IMR-90 (cell line): ENCODE measurements at places on chromosomes 16 and 17. TPM values are rescaled to one million over a fixed set of nuclear protein-coding genes. Genes with fewer than 3 reads are reported as not detected.
A peak's percentile ranks its signal among the peaks of the same experiment; 100 is the strongest.

GRCh38 chr16:89443727-89444084 is 46.7 kb downstream of the ANKRD11 start:
- no peak for DNase-seq
- peak overlapping the region; percentile 10; the same call in 1 of the 2 replicates for H3K27ac ChIP-seq
- no peaks in the 10 kb centered on the region for H3K27me3 ChIP-seq
- no peak overlapping the region for H3K4me3 ChIP-seq
- H3K4me1 ChIP-seq, result peaks cover 53% of the 10 kb centered on the region
- peaks cover 5% of the 10 kb centered on the region; the same call in 1 of the 2 replicates for H3K36me3 ChIP-seq

DNA sequence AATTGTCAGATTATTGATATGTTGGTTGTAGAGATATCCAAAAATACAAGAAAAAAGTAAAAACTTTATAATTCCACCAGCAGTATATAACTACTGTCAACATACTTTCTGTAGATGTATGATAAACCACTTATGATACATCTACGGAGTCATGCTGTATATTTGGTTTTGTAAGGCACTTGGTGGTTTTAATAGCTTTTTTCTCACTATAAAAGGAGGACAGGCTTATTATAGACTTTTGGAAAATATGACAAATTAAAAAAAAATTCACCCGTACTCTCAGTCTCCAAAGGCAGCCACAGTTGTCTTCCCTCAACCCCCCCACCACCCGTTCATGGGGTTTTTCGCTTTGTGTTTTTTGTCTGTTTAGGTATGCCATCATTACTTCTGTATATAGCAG is 14.8 kb downstream of the RAI1 start:
- H3K36me3 ChIP-seq, result no peaks in the 10 kb centered on the region
- no peak overlapping the region for H3K4me3 ChIP-seq
- DNase-seq, result no peak
- H3K27ac ChIP-seq, result no peak overlapping the region
- H3K27me3 ChIP-seq, result no peaks in the 10 kb centered on the region
- peaks cover 76% of the 10 kb centered on the region for H3K4me1 ChIP-seq

DNA sequence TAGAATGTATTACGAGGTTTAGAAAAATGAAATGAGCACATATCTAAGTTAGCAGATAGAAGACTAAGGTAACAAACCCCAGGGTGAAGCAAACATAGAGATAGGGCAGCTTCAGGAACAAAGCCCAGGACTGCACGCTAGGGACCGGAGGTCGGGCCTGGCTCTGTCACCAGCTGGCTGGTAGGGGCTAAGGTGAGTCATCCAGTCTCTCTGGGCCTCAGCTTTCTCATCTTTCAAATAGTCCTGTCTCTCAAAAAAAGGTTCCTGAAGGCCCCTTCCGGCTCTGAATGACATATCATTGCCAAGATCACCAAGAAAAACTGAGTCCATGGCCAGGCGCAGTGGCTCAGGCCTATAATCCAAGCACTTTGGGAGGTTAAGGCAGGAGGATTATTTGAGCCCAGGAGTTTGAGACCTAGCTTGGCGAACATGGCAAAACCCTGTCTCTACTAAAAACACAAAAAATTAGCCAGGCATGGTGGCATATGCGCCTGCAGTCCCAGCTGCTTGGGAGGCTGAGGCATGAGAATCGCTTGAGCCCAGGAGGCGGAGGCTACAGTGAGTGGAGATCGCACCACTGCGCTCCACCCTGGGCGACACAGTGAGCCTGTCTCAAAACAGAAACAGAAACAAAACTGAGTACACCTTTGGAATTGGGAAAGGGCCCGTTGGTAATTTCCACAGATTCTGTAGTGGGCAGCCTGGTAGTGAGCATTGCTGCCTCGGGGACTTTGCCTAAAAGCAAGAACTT is 26.0 kb downstream of the PKD1L3 start:
- no peak overlapping the region for H3K27ac ChIP-seq
- no peak for DNase-seq
- no peaks in the 10 kb centered on the region for H3K36me3 ChIP-seq
- peaks cover 5% of the 10 kb centered on the region; the same call in 1 of the 2 replicates for H3K27me3 ChIP-seq
- no peak overlapping the region for H3K4me3 ChIP-seq

GRCh38 chr16:67387479-67388079 is 5.7 kb downstream of the TPPP3 start:
- no peak for DNase-seq
- H3K4me3 ChIP-seq, result no peak overlapping the region
- no peak overlapping the region for H3K27ac ChIP-seq
- H3K4me1 ChIP-seq, result no peaks in the 10 kb centered on the region

GRCh38 chr17:69913216-69913615 is 161.8 kb upstream of the KCNJ16 start:
- H3K27ac ChIP-seq, result 0 out of 2 replicates have a peak overlapping the region, but pooled peaks have one; percentile 49
- peaks cover 2% of the 10 kb centered on the region; the same call in 1 of the 2 replicates for H3K4me1 ChIP-seq
- H3K27me3 ChIP-seq, result no peaks in the 10 kb centered on the region; the same call in 1 of the 2 replicates
- no peaks in the 10 kb centered on the region for H3K36me3 ChIP-seq
- peak; percentile 28 for DNase-seq

- H3K27ac ChIP-seq, result no peak overlapping the region
- no peaks in the 10 kb centered on the region; the same call in 1 of the 2 replicates for H3K4me1 ChIP-seq
- no peaks in the 10 kb centered on the region for H3K36me3 ChIP-seq
These were observed 10.9 kb upstream of the FOXJ1 start for GRCh38 chr17:76151896-76152454.

The CCL17 gene
- not detected in 2 replicates for total RNA-seq

The RNPS1 gene
- total RNA-seq, result 57.5 and 65.0 TPM in 2 replicates

DNA sequence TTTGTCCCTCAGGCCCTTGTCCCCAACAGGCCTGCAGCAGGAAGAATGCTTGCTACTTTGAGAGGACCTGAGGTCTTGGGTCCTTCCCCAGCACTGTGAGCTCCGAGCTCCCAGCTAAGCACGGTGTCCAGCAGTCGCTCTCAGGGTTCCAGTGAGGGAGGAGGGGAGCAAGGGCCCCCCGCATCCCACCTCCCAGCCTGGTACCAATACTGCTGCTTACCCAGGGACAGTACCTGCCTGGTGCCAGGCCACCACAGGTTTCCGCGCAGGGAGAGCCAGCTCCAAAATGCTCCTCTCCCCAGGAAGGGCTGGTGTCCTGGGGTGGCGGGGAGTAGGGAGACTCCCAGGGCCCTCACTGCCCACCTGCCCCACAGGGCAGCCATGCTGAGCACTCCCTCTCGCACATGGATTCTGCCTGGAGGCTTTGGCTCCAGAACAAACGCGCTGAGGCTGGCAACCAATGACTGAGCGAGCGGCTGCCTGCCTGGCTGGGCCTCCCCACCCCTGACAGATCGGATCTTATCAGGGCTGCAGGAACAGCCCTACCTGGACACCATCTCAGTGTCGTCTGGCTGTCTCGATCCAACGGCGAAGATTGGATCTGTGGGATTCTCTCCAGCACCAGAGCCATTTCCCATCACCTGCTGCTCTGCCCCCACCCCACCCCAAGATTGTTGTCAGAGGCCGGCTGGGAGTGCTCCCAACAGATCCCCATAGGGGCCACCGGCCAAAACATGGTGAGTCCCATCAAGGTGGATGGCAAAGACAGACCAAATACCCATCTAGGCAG is 2.4 kb downstream of the DOK4 start:
- H3K36me3 ChIP-seq, result no peaks in the 10 kb centered on the region
- no peak overlapping the region for H3K4me3 ChIP-seq
- H3K4me1 ChIP-seq, result peaks cover 11% of the 10 kb centered on the region
- H3K27me3 ChIP-seq, result no peaks in the 10 kb centered on the region
- no peak overlapping the region for H3K27ac ChIP-seq

GRCh38 chr17:33261820-33262219 is 31.3 kb downstream of the ASIC2 start:
- no peak overlapping the region for H3K27ac ChIP-seq
- H3K4me1 ChIP-seq, result peaks cover 9% of the 10 kb centered on the region
- no peak overlapping the region for H3K4me3 ChIP-seq

The NKIRAS2 gene
- 20.8 and 25.6 TPM in 2 replicates for total RNA-seq

DNA sequence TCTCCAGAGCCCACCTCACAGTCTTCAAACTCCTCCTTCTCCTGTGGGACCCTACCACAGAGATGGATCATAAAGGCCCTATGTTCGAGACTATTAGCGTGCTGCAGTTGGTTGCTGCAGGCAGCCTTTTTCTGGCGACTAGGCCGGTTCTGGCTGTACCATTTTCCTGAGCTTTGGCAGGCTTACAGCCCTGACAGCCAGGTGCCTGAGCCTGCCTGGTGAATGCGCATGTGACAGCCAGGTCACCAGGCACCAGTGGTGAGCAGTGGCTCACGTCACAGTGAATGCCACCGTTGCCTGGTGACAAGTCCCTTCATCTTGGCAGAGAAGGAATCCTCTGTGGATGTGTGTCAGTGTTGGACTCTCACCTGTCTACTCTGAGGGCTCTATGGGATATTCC is 978.8 kb downstream of the KCNJ18 start:
- H3K4me3 ChIP-seq, result no peak overlapping the region
- H3K36me3 ChIP-seq, result no peaks in the 10 kb centered on the region
- DNase-seq, result no peak
- H3K27ac ChIP-seq, result no peak overlapping the region
- H3K4me1 ChIP-seq, result no peaks in the 10 kb centered on the region
- H3K27me3 ChIP-seq, result no peaks in the 10 kb centered on the region

The RAB40C gene
- total RNA-seq, result 6.8 and 6.9 TPM in 2 replicates

The KRT27 gene
- not detected in 2 replicates for total RNA-seq

The RAP1GAP2 gene
- 4.7 and 5.7 TPM in 2 replicates for total RNA-seq

DNA sequence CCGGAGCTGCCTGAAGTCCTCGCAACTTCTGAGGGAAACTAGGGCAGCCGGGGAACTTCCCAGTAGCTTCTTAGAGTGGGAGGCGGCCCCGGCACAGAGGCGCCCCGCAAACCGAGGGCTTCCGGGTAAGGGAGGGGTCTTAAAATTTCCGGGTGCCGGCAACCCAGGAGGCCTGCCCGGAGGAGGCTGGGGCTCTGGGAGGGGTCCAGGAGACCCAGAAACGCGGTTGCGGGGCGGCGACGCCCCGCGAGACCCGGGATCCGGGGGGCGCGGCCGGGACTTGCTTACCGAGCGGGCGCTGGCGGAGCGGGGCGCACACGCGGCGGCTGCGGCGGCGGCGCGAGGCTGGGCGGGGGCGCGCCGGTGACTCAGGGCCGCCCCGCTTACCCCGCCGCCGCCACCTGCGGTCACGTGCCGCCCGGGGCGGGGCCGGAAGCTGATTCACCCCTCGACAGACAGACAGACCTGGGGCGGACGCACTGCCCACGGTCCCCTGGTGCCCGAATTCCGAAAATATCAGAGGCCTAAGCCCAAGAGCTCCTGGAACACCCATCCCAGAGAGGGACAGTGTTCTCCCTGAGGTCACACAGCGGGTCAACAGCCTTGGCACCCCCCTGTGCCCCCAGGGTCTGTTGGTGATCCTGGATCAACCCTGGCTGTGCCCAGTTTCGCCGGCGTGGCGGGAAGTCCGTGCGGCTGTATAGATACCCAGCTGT is at the start of gene FAM83G:
FAM83G (minus strand) TSS at position 344 of the 716 bp plus-strand sequence. CDS start 723 bp downstream, outside the sequence.
- H3K4me1 ChIP-seq, result peaks cover 31% of the 10 kb centered on the region
- H3K4me3 ChIP-seq, result peak within 1 kb of the TSS; percentile 71
- peaks cover 2% of the 10 kb centered on the region; the same call in 1 of the 2 replicates for H3K36me3 ChIP-seq
- no peaks in the 10 kb centered on the region for H3K27me3 ChIP-seq

DNA sequence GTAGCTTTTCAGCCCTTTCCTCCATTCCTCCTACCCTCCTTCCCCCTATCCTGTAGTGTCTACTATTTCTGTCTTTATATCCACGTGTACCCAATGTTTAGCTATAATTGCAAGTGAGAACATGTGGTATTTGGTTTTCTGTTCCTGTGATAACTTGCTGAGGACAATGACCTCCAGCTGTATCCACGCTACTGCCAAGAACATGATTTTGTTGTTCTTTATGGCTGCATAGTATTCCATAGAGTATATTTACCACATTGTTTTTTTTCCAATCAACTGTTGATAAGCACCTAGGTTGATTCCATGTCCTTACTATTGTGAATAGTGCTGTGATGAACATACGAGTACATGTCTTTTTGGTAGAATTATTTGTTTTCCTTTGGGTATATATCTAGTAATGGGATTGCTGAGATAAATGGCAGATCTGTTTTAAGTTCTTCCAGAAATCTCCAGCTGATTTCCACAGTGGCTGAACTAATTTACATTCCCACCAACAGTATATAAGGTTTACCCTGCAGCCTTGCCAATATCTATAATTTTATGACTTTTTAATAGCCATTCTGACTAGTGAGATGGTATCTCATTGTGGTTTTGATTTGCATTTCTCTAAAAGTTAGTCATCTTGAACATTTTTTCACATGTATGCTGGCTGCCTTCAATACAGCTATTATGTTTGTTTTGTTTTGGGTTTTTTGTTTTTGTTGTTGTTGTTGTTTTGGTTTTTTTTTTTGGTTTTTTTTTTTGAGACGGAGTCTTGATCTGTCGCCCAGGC is 10.9 kb upstream of the COPRS start:
- H3K4me1 ChIP-seq, result no peaks in the 10 kb centered on the region
- H3K36me3 ChIP-seq, result peaks cover 47% of the 10 kb centered on the region

DNA sequence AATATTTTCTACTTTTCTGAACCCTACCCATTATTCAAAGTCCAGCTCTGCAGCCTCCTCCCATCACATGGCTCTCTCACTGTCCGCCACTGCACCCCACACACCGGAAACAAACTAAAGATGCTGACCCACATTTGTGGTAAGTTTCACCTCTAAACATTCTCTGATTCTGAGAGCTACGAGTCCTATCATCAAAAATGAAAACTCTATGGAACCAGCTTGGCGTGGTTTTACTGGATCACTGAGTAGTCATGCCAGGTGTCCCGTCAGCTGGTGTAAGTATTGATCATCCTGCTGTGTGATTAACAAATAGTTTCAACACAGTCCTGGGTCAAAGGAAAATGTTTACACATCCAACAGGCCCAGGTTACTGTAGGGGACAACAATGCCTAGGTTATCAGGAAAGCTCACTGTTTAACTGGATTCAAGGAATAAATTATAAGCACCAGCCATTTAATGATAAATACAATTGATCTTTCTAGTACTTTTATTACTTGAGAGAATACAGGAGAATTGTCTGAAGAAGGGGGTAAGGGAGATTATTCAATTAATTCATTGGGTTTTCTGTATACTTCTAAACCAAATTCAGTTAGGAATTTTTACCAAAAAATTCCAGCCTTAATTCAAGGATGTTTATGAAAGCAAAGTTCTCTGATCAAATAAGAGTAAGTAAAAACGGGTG is 33.9 kb downstream of the CYTH1 start:
- H3K36me3 ChIP-seq, result no peaks in the 10 kb centered on the region
- no peak for DNase-seq
- no peak overlapping the region for H3K4me3 ChIP-seq
- H3K27me3 ChIP-seq, result no peaks in the 10 kb centered on the region

DNA sequence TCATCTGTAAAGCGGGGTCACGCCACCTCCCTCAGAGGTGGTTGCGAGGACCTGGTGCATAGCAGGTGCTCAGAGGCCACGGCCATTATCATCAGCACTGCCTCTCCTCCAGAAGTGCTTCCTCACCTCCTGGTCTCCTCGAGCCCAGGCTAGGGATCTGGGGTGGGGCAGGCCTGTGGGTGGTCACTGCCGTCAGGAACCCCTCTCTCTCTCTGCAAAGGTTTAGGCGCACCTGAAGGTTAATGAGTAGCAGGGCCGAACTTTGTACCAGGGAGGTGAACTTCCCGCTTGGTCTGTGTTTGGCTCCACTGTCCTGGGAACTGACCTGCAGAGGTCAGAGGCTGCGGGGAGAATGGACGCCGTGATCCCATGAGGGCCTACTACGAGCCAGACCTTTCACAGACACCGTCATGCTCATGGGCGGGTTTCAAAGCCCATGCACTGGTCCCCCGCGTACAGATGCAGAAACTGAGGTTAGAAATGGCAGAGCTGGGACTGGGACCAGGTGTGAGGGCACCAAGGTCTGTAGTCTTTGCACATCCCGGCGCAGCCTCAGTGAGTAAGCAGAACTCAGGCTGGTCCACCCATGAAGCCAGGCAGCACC is 13.8 kb downstream of the JUP start:
- H3K36me3 ChIP-seq, result peaks cover 48% of the 10 kb centered on the region
- peak overlapping the region; percentile 17 for H3K27ac ChIP-seq
- peaks cover 20% of the 10 kb centered on the region for H3K4me1 ChIP-seq
- H3K27me3 ChIP-seq, result no peaks in the 10 kb centered on the region

GRCh38 chr17:66952681-66953629 is 11.6 kb upstream of the CACNG4 start:
- peaks cover 19% of the 10 kb centered on the region for H3K4me1 ChIP-seq
- H3K4me3 ChIP-seq, result no peak overlapping the region
- H3K27me3 ChIP-seq, result no peaks in the 10 kb centered on the region
- peak overlapping the region; percentile 71 for H3K27ac ChIP-seq
- no peaks in the 10 kb centered on the region for H3K36me3 ChIP-seq

The SCGB1C2 gene
- total RNA-seq, result not detected in 2 replicates
